ENCODE measurements at places on chromosomes 1 and 21.
A peak's percentile ranks its signal among the peaks of the same experiment; 100 is the strongest.

DNA sequence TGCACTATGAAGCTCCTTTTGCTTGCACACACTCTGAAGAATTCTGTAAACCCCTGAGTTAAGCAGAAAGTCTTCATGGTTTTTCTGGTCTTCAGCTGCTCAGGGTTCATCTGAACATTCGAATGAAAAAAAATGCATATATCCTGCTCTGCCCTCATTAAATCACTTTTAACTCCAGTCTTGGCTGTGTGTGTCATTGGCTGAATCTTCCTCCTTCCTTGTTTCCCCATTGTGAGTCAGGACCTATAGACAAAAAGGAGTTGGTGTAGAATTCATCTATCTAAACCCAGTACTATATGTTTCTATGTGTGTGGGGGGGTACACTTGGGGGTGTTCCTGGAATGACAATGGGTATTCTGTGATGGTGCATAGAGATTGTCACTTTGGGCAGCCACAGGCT lies 6.6 kb upstream of the SPRR1B start:
- no peak for DNase-seq

DNA sequence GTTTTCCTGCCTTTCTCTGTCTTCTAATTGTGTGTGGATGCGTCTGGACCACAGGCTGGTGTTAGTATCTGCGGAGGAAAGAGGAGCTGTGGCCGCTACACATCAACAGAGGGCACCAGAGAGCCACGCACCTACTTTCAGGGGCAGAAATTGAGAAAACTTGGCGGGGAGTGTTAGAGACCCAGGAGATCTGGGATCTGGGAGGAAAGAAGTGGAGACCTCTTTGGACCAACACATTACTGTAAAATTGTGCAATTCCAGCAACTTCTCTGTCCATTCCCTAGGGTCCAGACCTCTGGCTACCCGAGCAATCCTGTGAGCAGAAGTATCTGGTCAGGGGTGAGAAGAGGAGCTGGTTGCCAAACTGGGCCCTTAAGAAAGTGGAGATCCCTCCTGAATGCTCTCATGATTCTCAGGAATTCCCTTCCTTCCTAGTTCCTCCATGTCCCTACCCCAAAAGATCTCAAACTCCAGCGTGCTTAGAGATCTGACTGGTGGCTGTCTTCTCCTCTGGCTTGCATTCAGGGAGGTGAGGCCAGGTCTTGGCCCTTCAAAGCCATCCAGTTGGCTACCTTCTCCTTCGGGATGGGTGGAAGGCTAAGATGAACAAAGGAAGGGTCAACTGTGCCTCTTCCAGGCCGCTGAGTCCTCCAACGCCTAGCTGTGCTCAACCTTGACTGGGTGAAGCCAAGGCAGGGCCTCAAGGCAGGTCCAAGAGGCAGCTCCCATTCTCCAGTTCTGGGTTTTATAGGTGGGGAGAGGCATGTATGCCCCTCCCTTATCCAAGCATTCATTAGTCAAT lies 1.2 kb upstream of the KIRREL1 start:
- DNase-seq = peak; percentile 75

GRCh38 chr1:232305050-232305449 lies 324.9 kb downstream of the SIPA1L2 start:
- DNase-seq = no peak

- no peak for DNase-seq
These were observed 96.1 kb upstream of the PRMT6 start for GRCh38 chr1:106960412-106960811.

DNA sequence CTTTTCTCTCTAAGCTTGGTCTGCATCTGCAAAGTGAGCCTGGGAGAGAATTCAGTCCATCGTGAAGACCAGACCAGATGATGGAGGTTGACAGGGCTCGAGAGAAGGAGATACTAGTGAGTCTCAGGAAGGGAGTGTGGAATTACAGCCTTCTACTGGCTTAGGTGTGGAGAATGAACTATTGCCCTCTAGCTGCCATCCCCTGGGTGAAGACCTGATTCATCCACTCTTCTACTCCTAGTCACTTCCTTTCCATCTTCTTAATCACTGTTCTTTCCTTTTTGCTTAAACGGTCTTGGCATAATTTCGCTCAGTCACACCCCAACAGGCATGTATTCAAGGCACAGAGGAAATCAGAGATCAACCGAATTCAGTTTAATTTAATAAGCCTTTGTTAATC lies 34.0 kb upstream of the HSD17B7 start:
- DNase-seq = no peak

DNA sequence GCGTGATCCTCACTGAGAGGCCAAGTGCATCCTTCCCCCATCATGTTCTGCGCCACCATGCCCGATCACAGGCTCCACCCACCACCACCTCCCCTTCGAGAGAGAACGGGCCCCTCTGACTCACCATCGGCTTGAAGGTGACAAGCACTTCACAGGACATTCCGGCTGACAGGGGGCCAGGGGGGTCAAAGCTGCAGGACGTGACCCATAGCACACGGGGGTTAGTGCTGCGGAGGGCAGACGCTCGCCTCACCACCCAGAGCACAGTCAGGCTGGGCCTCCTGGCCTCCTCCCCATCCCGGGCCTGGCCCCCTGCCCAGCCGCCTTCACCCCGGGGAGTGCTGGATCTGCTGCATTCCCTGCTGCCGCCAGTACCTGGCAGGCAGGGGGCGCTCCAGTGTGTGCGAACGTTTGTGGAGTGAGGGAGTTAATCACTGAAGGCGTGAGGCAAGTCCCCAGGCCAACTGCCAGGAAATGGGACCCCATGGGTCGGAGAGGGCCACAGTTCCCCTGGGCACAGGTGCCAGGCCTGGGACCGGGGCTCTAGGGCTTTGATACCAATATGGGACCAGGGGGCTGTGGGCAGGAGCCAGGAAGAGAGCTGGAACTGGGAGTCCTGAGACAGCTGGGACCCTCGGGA lies 40.9 kb upstream of the TMEM52 start:
- DNase-seq = peak; percentile 69

DNA sequence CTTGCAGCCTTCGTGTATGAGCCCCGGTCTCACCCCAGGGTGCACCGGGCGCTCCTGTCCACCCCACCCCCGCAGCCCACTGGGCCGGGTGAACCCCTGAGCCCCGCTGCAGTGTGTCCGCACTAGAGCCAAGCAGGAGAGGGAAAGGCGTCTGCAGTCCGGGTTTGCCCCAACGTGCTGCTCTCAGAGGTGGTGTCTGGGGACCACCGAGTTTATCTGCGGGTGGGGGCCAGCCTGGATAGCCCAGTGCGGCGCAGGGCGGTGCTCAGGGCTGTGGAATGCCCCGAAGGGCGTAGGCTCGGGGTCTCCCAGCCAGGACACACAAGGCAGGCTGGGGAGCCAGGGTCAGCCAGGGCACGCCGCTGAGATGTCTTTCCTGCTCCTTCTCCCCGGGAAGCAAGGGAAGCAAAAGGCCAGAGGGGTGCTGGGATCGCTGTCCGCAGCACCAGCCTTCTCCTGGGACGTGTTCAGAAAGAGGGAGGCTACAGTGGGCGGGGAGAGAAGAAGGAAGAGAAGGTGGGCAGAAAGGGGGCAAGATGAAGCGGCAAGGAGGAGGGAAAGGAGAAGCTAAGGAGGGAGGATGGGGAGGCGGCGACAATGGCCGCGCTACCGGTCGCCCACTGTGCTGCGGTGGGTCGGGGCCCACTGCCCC lies 56.6 kb downstream of the MAB21L3 start:
- DNase-seq = peak; percentile 38

- DNase-seq = no peak
These were observed 35.6 kb downstream of the GPA33 start for GRCh38 chr1:167054531-167054930.

GRCh38 chr21:35142036-35142815 lies 93.1 kb upstream of the RUNX1 start:
- DNase-seq = peak; percentile 22

GRCh38 chr1:86750530-86750929 lies 46.2 kb downstream of the SH3GLB1 start:
- no peak for DNase-seq

- DNase-seq = peak; percentile 21
These were observed 27.6 kb downstream of the INPP5B start for GRCh38 chr1:37919277-37919676.

DNA sequence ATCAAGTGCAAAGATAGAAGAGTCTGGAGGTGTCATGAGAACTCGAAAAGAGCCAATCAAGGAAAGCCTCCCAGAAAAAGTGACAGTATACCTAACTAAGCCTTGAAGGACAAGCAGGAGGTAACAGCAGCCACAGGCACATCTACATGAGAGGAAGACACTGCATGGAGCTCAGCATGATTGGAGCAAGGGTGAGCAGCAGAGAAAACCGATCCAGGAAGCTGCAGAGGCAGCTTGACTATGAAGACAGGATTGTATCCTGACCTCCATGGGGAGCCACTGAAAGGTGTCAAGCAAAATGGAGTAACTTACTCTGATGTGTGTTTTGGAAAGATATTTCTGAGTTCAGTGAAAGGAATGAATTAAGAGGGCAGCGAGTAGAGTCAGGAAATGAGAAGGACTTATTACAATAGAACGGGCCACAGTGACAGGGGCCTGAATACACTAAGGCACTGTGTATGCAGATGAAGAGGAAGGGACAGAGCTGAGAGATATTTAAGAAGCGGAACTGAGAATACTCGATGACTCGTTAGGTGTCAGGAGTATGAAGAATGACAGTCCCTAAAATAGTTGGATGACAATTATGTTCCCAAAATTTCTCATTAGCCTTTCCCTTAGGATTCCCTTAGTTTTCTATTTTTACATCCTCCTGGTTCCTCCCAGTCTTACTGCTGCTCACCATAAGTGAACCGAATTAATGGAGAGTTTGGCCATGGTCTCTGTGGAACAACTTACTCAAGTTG lies 139.3 kb upstream of the NFIA start:
- DNase-seq = no peak

DNA sequence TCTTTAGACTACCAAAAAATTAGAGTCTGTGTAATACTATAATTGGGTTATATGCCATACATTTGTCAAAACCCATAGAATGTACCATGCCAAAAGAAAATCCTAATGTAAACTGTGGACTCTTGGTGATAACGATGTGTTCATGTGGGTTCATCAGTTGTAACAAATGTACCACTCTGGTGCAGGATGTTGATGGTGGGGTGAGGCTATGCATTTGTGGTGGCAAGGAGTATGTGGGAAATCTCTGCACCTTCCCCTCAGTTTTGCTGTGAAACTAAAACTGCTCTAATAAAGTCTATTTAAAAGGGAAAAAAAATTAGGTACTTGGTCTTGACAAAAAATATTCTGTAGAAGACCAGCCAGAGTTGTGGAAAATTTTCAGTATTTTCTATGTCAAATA lies 43.4 kb downstream of the INKA2 start:
- DNase-seq = no peak

DNA sequence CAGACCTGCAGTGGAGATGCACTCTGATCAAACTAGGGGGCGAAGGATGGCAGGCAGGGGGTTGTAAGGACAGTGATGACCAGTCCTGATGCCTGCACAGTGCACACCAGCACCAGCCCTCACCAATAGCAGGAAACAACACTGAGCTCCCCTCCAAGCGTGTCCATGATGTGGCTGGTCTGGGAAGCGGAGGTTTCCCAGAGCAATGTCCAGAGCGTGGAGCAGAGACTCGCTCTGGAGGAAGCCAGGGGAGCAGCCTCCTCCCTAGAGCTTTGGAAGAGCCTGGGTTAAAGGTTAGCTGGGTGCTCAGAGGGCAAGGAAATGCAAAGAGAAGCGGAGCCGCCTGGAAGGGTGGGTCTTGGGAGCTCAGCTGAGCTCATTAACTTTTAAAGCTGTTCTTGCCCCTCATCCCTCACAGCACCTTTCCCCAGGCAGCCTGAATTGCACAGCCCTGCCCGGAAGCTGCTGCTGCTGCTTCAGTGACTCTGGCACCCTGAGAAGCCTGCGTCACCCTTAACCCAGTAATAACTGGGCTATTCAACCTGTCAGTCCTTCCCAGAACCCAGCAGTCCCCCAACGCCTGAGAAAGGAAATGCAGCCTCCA lies 162.2 kb upstream of the RAB4A start:
- no peak for DNase-seq

GRCh38 chr1:182173808-182174512 lies 112.4 kb upstream of the ZNF648 start:
- no peak for DNase-seq

- DNase-seq = no peak
These were observed 58.9 kb downstream of the DDX20 start for GRCh38 chr1:111814642-111815041.

DNA sequence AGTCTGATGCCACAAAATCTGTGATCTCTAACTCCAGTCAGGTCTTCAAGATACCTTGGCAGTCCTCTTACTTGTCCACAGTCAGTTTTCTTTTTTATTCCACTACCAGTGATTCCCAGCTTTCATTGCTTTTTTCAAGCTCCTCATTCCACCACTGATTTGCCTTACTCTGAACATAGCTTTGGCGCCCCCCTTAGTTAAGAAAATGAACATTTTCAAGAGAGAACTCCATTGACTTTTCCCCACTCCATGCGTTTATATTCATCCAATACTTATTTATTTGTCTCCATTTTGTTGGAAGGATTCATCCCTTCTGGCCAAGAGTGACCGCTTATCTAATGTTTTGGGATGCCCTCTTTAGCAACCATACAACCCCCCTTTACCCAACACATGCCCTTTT lies 33.9 kb upstream of the IPO9 start:
- DNase-seq = peak; percentile 64

GRCh38 chr1:106688446-106688845 lies 368.0 kb upstream of the PRMT6 start:
- no peak for DNase-seq

GRCh38 chr1:1605034-1605591 lies 5.2 kb upstream of the FNDC10 start:
- no peak for DNase-seq

DNA sequence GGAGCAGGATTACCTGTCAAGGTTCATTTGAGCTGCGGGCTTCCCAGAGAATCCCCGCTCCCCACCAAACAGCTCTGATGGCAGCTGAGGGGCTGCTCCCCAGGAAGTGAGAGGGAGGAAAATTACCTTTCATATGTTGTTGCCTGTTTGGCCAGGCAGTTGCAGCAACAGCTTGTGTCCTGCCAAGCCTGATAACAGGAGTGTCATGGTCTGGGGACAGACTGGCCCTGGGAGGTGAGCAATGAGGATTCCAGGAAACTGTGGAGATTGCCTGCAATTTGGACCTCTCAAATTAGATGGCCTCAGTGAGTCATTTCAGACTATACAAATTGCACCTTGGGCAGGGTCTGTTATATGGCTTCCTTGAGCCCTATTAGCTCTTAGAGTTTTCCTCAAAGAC lies 189.3 kb downstream of the PTPRU start:
- no peak for DNase-seq

DNA sequence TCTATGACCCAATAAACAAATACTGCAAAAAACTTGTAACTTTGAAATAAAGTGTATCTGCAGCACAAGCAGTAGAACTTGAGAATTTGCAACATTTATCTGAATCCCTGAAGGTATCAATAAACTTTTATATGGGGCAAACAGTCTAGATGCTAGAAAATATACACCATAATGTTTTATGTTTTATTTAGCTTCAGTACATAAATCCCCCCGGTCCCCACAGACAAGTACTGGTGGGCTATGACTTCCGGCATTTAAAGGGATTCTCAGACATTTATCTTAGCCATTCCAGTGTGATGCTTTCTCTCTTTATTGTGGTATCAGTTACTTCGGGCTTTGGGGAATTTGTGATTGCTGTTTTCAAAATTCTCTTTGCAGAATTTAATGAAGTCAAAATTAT lies 390.4 kb downstream of the SIPA1L2 start:
- DNase-seq = no peak

GRCh38 chr21:45253633-45254459 lies 33.8 kb downstream of the POFUT2 start:
- DNase-seq = no peak

All from fibroblast of skin of scalp (primary cell).